ENCODE measurements at places on chromosomes 2 and 18.

- no peak for DNase-seq
These were observed 137.1 kb downstream of the ZEB2 start for GRCh38 chr2:144382849-144383248.

DNA sequence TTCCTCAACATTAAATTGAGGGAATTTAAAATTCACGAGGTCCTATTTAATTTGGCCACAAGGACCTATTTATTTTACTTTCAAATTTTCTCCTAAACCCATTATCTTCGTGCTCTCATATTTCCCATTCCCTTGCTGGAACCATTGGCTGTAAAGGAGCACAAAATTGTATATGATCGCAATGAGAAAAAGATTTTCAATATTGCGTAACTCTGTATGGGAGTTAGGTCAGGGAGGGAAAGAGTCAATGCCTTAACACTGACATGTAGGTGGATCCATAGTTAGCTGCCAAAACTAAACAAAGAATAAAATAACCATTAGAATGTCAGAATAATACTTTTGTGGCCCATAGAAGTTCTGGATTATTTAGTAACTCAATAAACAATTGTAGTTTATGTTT is 40.6 kb upstream of the ZC3H15 start:
- DNase-seq, result no peak

DNA sequence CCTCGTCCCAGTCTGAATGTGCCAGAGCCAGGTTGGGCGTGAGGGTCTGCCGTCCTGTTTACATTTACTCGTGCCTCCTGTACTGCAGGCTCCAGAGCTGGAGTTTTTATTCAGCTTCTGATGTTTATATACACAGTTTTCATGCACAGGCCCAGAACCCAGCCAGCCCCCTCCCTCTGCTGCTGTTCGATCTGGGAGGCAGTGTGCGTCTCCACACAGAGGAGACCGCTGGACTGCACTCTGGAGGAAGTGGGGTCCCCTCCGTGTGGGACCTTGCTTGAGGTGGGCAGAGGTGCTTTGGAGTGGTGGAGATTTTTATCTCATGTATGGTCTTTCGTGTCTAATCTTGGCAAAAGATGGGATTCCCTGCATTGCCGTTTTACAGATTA is 90.6 kb downstream of the GLI2 start:
- DNase-seq, result no peak

DNA sequence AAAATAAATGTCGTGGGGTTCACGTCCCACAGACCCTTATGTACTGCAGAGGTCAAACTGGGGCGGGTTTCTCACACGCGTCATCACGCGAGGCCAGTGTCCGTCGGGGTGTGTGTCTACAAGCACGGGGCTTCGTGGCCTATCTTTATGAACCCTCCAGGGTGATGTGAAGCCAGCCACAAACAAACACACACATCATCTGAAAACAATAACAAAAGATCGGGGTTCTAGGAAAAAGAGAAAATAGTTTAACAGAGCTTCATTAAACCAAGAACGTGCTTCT is 23.3 kb downstream of the LDLRAD4 start:
- no peak for DNase-seq

DNA sequence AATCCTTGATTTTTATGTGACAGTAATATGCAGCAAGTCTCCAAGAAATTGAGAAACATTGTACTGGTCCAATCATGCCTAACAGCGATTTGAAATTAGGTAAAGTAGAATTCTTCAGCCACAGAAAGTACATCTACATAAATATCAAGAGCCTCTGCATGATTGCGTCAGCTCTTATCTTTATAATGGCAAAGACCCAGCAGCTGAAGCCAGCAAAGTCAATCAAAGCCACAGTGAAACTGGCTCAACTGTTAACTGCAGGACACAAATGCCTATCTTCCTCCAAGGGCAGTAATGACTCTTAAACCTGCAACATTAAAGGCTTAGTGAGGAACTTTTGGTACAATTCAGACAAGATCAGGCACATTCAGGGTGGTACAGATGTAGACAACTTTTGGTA is 102.5 kb downstream of the BARD1 start:
- DNase-seq, result no peak

- no peak for DNase-seq
These were observed 63.9 kb downstream of the PPP1R1C start for GRCh38 chr2:182049372-182050148.

- DNase-seq, result no peak
These were observed 43.3 kb upstream of the EDAR start for GRCh38 chr2:109032229-109032820.

- DNase-seq, result no peak
These were observed 29.8 kb upstream of the ACAA2 start for GRCh38 chr18:49843131-49843530.

- DNase-seq, result no peak
These were observed 146.3 kb downstream of the ATL2 start for GRCh38 chr2:38230756-38231155.

- no peak for DNase-seq
These were observed 36.7 kb downstream of the GULP1 start for GRCh38 chr2:188328419-188328818.

- DNase-seq, result no peak
These were observed 265.1 kb upstream of the TNP1 start for GRCh38 chr2:217125014-217125413.

DNA sequence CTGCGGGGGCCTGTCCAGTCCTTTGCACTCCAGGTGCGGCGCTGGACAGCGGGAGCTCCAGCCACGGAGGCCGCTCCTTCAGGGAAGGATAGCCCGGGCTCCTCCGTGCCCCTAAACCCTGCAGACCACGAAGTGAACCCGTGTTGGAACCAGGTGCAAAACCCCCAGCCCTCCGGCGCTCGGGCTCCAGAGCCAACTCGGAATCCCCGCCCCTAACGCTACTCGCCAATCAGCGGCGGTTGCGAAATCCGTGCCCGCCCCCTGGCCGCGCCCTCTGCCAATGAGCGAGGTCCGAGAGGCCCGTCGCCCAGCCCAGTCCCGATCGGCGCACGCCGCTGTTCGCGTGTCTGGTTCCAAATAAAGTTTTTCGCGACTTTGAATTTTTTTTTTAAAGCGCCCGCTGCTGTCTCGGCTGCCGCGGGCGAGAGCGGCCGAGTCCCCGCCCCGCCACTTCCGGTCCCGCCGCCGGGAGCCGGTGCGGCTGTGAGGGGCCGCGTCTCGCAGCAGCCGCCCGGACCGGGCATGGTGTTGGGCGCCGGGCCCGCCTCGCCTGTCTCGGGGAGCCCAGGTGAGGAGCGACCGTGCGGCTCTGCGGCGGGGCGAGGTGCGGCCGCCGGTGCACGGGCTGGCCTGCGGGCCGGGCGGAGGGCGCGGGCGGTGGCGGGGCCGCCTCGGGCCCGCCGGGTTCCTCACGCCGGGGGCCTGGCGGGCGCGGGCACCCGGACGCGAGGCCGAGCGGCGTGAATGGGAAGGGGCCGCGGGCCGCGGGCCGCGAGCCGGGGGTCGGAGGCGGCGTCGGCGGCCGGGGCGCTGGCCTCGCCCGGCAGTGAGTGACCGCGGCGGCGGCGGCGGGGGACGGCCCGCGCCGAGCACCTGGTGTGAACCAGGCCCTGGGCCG is at the start of gene UBE2F:
Gene UBE2F, plus strand, starts transcription at position 450 of the 898 bp plus-strand sequence. CDS start 6,094 bp downstream, outside the sequence.
- peak; percentile 47 for DNase-seq

DNA sequence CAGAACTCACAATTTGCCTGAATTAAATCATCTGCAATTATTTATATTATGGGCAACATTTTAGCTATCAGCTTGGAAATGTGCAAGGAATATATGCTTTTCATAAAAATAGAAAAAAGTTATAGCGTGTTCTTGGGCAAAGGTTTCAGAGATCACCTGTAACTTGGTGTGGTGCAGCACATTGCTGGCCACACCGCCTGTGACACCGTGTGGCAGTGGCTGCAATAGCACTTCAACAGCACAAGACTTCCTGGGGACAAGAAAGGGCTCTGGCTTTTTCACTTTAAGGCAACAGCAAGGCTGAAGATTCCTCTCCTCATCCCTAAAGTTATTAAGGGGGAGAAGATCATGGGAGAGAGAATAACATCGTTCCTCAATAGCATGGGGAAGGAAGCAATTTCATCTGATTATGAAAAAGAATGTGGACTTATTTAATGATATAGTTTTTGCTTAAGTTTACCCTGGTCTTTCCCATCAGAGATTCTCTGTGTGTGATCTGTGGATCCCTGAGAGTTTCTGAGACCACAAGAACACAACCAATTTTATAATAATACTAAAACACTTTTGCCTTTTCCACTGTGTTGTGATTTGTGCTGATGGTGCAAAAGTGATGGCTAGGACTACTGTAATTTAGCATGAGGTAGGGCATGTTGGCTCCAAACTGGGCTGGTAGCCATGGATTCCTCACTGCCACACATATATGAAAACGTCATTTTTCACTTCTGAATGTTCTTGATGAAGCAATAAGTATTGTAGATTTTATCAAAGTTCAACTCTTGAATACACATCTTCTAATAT is 15.0 kb upstream of the SERPINB3 start:
- no peak for DNase-seq

DNA sequence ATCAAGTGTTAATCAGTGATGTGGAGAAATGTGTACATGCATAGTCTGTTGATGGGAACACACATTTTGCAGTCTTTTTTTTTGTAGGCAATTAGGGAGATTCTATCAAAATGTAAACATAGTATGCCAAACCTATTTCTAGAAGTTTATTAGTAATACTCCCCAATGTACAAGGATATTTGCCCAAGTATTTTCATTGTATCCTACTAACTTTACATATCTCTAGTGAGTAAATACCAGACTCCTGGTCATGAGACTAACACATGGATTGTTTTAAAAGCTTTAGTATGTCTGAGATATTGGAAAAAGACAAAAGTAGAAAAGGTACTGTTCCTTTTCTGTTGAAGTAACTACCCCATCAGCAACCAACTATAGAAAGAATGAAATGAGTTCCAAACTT is 513.0 kb downstream of the PTPRM start:
- no peak for DNase-seq

DNA sequence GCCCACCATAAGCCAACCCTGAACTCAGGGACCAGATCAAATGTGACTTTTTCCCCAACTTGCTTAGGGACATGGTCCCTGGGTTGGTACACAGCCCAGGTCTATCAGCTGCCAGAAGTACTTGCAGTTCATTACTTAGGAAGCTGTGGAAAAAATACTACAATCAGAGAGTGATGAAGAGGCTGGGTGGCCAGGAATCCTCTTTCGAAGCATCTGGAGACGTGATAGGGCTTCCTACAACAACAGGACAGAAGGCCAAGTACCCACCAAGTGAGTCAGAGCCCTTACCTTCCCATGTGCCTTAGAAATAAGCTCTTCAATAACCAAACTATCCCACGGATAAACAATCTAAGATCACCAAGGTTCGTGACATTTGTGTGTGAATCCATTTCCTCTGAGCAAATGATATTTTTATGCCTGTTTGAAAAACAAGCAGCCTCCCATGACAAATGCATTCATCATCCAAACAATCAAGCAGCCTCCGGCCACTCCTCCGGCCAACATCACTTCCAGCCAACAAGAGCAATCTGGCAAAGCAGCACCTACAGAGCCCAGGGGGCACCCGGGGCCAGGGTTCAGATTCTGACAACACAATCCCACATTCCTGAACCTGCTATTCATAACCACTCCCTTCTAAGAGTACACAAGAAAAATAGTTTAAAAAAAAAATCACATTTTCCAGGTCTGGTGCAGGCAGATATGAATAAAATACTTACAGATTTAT is 26.4 kb downstream of the TBC1D8 start:
- no peak for DNase-seq

GRCh38 chr2:1049691-1050090 is 99.0 kb downstream of the SNTG2 start:
- DNase-seq, result no peak

- DNase-seq, result no peak
These were observed 293.7 kb upstream of the HDAC4 start for GRCh38 chr2:239694487-239694886.

GRCh38 chr2:204982303-204982702 is 437.0 kb downstream of the PARD3B start:
- DNase-seq, result no peak

- no peak for DNase-seq
These were observed 3.7 kb downstream of the RAMP1 start for GRCh38 chr2:237863102-237863511.

- DNase-seq, result no peak
These were observed 4.4 kb downstream of the PTRHD1 start for GRCh38 chr2:24788816-24789215.

GRCh38 chr2:27582129-27582694 is 630 bp upstream of the ZNF512 start:
- DNase-seq, result no peak

DNA sequence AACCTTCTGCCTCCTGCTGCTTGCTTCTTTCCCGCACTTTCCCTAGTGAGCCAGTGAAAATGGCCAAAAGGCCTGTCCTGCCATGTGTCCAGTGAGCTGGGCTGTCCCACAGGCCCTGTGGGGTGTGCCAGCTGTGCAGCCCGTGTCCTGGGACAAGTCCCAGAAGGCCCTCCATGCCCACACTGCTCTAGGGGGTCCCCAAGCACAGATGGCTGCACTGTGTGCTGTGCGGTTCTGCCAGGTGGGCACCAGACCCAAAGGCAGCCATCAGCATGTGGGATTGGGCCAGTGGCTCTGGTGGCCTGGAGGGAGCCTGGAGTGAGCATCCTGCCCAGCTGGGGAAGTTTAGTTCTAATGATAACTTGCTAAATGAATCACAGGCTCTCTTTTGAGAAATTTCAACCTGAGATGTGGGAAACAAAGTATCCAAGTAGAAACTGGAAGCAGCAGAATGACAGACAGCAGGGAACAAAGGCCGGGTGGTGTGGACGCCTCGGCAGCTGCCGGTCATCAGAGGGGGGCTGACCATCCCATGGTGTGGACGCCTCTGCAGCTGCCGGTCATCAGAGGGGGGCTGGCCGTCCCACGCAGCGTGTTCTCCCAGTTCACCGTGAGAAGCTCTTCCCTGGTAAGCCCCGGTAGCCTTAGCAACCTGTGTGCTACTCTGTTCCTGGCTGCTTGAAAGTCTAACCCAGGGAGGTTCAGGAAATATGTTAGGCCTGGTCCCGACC is 9.9 kb upstream of the CNDP2 start:
- DNase-seq, result no peak

- no peak for DNase-seq
These were observed 131.3 kb downstream of the DOK6 start for GRCh38 chr18:69531973-69532372.

GRCh38 chr2:159539701-159540100 is 76.6 kb downstream of the BAZ2B start:
- DNase-seq, result no peak

- no peak for DNase-seq
These were observed 201.9 kb upstream of the TRIB2 start for GRCh38 chr2:12514631-12515437.

DNA sequence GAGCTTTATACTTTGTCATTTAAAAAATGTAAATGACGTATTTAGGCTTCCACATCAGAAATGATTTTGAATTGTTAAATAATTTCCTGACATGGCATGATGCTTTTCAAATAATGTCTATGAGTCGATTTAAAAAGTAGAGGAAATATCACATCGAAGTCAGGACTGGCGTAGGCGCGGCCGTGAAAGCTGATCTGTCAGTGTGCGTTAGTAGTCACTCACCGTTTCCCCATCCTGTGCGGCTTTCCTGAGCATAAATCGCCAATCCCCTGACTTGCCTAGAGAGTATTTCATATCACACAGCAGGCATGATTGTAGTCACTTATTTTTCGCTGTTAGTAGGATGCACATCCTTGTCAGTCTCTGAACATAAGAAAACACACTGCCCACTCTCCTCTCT is 843.1 kb downstream of the SOCS6 start:
- no peak for DNase-seq

Measured in cortex of kidney (tissue), 1 donor.